ENCODE measurements at places on chromosomes 12 and 14. TPM values are rescaled to one million over a fixed set of nuclear protein-coding genes. Genes with fewer than 3 reads are reported as not detected.
A peak's percentile ranks its signal among the peaks of the same experiment; 100 is the strongest.

Gene RERG
- total RNA-seq: 1.5 TPM

Gene SYNDIG1L
- total RNA-seq: 1.6 TPM

Gene ITGB7
- total RNA-seq: not detected

Gene TSPAN9
- total RNA-seq: 17.2 TPM

Gene MBIP
- 24.4 TPM for total RNA-seq

Gene ALDH1L2
- 3.9 TPM for total RNA-seq

GRCh38 chr14:26199590-26200370 is 398.1 kb downstream of the NOVA1 start:
- H3K27ac ChIP-seq: no peak overlapping the region
- no peak for DNase-seq
- H3K4me3 ChIP-seq: no peak overlapping the region
- no peaks in the 10 kb centered on the region for H3K4me1 ChIP-seq
- H3K36me3 ChIP-seq: no peaks in the 10 kb centered on the region
- peaks cover 16% of the 10 kb centered on the region for H3K27me3 ChIP-seq

- DNase-seq: no peak
- no peaks in the 10 kb centered on the region for H3K4me1 ChIP-seq
- H3K36me3 ChIP-seq: peaks cover 9% of the 10 kb centered on the region
- no peak overlapping the region for H3K4me3 ChIP-seq
- no peak overlapping the region for H3K27ac ChIP-seq
These were observed 77.0 kb upstream of the METAP2 start for GRCh38 chr12:95396849-95397468.

- no peak overlapping the region for H3K4me3 ChIP-seq
- DNase-seq: no peak
- no peaks in the 10 kb centered on the region for H3K27me3 ChIP-seq
- H3K27ac ChIP-seq: no peak overlapping the region
- H3K36me3 ChIP-seq: no peaks in the 10 kb centered on the region
These were observed 72.7 kb upstream of the GRIP1 start for GRCh38 chr12:66751432-66752113.

GRCh38 chr12:6551063-6551461 is 4.8 kb downstream of the IFFO1 start:
- no peak overlapping the region for H3K27ac ChIP-seq
- peaks cover 4% of the 10 kb centered on the region for H3K36me3 ChIP-seq
- DNase-seq: no peak

DNA sequence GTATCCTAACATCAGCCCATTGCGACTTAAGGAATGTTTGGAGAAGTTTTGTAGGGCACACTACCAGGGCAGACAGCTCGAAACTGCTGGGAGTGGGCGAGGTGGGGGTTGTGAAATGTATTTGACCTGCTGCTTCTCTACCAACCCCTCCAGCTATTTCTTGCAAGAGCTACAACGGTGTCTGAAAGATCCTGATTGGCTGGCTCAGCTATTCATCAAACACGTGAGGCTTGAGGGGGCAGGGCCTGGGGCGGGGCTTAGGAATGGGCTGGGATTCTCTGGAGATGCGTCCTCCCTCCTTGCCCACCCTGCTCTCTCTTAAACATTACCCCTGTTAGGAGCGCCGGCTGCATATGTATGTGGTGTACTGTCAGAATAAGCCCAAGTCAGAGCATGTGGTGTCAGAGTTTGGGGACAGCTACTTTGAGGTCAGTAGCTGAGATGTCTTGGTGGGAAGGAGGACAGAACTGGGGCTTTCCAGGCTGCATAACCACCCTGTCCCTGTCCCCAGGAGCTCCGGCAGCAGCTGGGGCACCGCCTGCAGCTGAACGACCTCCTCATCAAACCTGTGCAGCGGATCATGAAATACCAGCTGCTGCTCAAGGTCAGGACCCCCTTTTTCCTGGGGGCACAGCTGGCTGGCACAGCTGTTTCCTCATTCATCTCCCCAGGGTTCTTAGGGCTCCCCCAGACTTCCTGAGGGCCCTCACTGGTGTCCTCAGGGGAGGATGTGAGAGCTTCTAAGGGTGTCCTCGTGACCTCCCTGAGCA is 3.1 kb downstream of the ARHGEF25 start:
- peaks cover 28% of the 10 kb centered on the region for H3K4me1 ChIP-seq
- H3K36me3 ChIP-seq: peaks cover 4% of the 10 kb centered on the region
- peak overlapping the region; percentile 39 for H3K4me3 ChIP-seq
- H3K27me3 ChIP-seq: peaks cover 95% of the 10 kb centered on the region
- DNase-seq: peak; percentile 89

DNA sequence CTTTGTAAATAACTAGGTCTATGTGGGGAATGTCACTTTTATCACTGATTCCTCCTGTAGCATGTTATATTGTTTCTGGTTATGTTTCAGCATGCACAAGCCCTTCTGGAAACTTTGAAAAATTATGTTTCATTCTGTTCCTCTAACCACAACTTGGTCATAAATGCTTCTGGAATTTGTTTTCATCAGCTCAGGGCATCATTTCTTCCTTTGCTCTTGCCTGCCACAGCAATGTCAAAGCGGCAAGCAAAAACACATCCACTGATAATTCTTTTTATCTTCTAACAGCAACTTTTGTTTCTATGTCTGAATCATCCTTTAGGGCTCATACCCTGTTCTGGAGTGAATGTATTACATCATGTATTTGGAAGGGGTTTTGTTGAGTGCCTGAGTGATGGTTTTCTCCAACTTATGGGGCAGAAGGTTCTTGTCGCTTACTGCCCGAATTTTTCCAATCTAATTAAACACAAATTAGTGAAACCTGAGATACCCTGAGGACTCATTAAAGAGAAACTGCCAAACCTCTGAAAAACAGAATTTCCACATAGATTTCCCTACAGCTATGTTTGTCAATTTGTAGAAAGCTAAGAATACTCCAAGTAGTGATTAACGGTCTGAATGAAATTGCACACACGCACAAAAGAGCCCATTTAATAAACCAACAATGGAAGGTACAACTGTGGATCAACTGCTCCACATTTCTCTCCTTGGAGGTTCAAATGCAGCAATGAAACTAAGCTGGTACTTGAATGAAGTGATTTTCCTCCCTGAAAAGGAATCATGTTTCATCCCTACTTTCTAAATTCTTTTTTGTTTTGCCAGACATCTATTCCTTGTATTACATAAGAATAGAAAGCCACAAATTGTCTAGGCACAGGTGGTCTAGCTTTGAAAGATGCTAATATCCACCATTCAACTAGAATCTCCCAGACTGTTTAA is 173.5 kb upstream of the KRR1 start:
- DNase-seq: no peak
- peaks cover 5% of the 10 kb centered on the region for H3K4me1 ChIP-seq
- H3K4me3 ChIP-seq: no peak overlapping the region
- no peak overlapping the region for H3K27ac ChIP-seq

- no peak overlapping the region for H3K4me3 ChIP-seq
- H3K4me1 ChIP-seq: no peaks in the 10 kb centered on the region
- peak; percentile 27 for DNase-seq
- no peaks in the 10 kb centered on the region for H3K36me3 ChIP-seq
- no peaks in the 10 kb centered on the region for H3K27me3 ChIP-seq
These were observed 1552.1 kb downstream of the AACS start for GRCh38 chr12:126617312-126617711.

DNA sequence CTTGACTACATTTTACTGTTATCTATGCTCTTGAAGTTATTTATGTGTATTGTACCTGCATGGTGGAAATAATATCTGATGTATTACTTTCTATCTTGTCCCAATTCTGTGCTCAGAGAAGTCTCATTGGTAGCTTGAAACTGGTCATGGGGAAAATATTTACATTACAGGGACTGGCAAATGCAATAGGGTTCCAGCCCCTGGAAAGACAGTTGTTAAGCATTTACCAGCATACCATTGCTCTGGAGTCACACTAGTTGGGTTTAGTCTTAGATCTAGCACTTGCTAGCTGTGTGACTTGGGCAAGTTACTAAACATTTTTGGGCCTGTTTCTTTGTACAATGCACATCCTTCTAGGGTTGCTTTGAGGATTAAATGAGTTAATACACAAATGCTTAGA is 86.3 kb upstream of the NRXN3 start:
- peaks cover 7% of the 10 kb centered on the region for H3K4me1 ChIP-seq
- H3K4me3 ChIP-seq: no peak overlapping the region
- H3K27ac ChIP-seq: no peak overlapping the region
- H3K27me3 ChIP-seq: no peaks in the 10 kb centered on the region
- no peaks in the 10 kb centered on the region for H3K36me3 ChIP-seq
- no peak for DNase-seq

DNA sequence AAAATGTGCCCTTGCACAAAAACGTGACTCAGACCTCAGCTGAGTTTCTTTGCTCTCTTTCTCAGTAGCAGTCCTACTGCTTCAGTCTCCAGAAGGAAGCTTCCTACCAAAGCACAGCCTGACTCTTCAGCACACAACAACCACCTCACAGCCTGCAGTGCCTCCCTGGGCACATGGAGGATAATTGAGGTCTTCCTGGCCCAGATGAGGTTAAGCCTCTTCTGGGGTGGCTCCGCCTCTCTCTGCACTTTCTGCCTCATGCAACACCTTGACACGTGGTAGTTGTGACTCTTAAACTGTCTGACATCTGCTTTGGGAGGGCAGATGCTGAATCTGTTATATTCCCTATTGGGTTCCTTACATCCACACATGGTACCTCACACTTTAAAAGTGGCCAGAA is 33.8 kb downstream of the GIT2 start:
- no peaks in the 10 kb centered on the region for H3K4me1 ChIP-seq
- no peaks in the 10 kb centered on the region for H3K36me3 ChIP-seq
- H3K27me3 ChIP-seq: no peaks in the 10 kb centered on the region
- DNase-seq: no peak
- no peak overlapping the region for H3K4me3 ChIP-seq

- no peaks in the 10 kb centered on the region for H3K27me3 ChIP-seq
- no peaks in the 10 kb centered on the region for H3K4me1 ChIP-seq
- H3K4me3 ChIP-seq: no peak overlapping the region
- H3K36me3 ChIP-seq: no peaks in the 10 kb centered on the region
- no peak for DNase-seq
- H3K27ac ChIP-seq: no peak overlapping the region
These were observed 211.6 kb downstream of the KIF26A start for GRCh38 chr14:104349950-104350349.

DNA sequence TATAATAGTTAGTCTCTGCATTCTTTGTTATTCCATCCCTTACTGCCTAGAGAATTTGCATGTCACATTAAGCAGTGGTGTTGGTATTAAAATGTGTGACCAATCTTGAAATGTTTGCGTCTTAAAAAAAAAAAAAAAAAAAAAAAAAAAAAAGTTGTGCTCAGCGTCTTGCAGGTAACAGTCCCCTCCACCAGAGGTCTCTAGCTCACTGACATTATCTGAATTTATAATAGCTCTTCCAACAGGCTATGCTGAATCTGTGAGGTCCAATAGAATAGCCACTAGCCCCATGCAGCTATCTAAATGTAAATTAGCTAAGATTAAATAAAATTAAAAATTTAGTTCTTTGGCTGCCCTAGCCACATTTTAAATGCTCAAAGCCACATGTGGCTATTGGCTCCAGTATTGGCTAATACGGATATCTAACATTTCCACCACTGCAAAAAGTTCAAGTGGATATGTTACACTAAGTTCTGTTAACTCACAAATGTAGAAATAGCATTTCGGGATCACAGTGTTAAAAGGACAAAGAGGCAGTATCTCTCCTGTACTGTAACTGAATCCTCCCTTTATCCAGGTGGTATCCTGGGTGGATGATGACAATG is 28.7 kb downstream of the NKX2-8 start:
- DNase-seq: peak; percentile 77
- no peaks in the 10 kb centered on the region for H3K36me3 ChIP-seq
- no peaks in the 10 kb centered on the region for H3K27me3 ChIP-seq
- no peak overlapping the region for H3K4me3 ChIP-seq
- no peak overlapping the region for H3K27ac ChIP-seq
- H3K4me1 ChIP-seq: peaks cover 20% of the 10 kb centered on the region

- no peak overlapping the region for H3K4me3 ChIP-seq
- H3K4me1 ChIP-seq: peaks cover 6% of the 10 kb centered on the region
- H3K27ac ChIP-seq: no peak overlapping the region
- H3K27me3 ChIP-seq: no peaks in the 10 kb centered on the region
These were observed 54.5 kb downstream of the C12orf75 start for GRCh38 chr12:105384916-105385535.

- no peaks in the 10 kb centered on the region for H3K36me3 ChIP-seq
- H3K4me1 ChIP-seq: peaks cover 44% of the 10 kb centered on the region
- H3K27ac ChIP-seq: no peak within 1 kb of the TSS
- H3K4me3 ChIP-seq: peak within 1 kb of the TSS; percentile 62
- peak; percentile 86 for DNase-seq
These were observed at the start of gene NXPH4 for GRCh38 chr12:57216014-57216911. Gene NXPH4, plus strand, starts transcription at chr12:57216794. Its CDS starts 176 bp downstream, at chr12:57216970.

GRCh38 chr12:612293-612692 is 51.0 kb downstream of the NINJ2 start:
- no peaks in the 10 kb centered on the region for H3K27me3 ChIP-seq
- DNase-seq: peak; percentile 24
- H3K36me3 ChIP-seq: no peaks in the 10 kb centered on the region
- H3K27ac ChIP-seq: no peak overlapping the region
- H3K4me1 ChIP-seq: no peaks in the 10 kb centered on the region

DNA sequence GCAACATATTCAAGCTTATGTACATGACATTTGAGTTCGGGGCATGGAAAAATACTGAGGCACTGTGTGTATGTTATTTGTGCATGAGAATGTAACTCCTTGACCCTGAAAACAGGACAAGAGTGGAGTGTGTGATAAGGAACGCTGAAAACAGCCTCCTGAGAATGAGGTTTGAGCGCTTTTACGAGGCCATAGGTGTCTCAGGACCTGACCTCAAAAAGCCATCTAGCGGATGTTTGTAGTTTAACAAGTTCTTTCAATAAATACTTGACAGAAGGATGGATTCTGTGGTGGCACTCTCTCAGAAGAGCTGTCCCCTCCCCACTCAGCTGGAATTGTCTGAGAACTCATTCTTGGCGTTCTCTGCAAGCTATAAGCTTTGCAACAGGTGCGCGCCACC is 350.5 kb upstream of the TMTC1 start:
- H3K27me3 ChIP-seq: no peaks in the 10 kb centered on the region
- no peak overlapping the region for H3K27ac ChIP-seq
- no peaks in the 10 kb centered on the region for H3K4me1 ChIP-seq
- H3K36me3 ChIP-seq: no peaks in the 10 kb centered on the region
